ENCODE measurements at places on chromosomes 5 and 9. TPM values are rescaled to one million over a fixed set of nuclear protein-coding genes. Genes with fewer than 3 reads are reported as not detected.

DNA sequence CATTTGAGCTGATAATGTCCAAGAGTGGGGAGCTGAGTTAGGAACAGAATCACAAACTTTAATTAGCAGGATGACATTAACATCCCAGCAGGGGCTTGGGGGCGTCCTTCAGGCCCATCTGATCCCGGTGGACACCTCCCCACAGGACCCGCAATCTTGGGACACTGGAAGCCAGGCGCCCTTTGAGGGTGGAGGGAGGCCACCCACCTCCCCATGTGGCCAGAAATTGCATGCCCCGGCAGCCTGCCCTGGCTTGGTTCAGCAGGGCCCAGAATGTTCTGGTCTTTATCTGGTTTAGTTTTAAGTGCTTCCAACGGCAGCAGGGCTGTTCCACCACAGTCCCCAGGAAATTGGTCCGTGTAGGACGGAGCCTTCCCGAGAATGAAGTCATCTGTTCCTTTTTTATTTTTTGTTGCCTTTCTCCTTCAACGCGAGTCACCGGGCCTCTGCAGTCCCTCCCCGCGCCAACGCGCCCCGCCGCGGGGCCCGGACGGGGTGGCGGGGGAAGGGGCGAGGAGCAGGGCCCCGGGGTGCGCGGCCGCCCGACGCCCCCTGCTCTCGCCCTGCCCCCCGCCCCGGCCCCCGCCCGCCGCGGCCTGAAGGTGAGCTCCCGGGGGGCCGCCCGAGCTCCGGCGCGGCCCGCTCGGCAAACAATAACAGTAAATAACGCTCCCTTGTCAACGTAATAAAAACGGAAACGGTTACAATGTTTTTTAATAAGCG is 207.9 kb downstream of the C9orf50 start:
- peak; percentile 81 for DNase-seq

DNA sequence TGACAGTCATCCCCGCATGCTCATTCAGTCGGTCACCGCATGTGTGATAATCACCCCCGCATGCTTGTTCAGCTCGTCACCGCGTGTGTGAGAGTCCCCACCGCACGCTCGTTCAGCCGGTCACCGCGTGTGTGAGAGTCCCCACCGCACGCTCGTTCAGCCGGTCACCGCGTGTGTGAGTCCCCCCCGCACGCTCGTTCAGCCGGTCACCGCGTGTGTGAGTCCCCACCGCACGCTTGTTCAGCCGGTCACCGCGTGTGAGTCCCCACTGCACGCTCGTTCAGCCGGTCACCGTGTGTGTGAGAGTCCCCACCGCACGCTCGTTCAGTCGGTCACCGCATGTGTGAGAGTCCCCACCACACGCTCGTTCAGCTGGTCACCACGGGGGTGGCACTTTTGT is 3.5 kb downstream of the TRAF2 start:
- DNase-seq, result no peak

DNA sequence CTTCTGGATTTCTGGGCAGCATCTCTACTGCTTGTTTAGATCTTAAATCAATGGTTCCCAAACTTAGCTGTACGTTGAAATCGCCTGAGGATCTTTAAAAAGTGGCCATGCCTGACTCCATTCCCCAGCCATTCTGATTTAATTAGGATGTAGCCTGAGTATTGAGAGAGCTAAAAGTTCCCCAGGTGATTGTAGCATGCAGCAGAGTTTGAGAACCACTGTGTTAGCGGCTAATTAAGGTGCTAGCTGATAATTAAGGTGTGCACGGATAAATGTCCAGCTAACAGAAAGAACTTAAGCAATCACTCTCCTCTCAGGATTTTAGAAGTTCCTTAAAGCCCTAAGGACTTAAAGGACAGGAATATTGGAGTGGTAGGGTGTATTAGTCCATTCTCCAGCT is 89.1 kb downstream of the NMUR2 start:
- DNase-seq, result no peak

The FOXD4L5 gene
- total RNA-seq, result 0.54 TPM

DNA sequence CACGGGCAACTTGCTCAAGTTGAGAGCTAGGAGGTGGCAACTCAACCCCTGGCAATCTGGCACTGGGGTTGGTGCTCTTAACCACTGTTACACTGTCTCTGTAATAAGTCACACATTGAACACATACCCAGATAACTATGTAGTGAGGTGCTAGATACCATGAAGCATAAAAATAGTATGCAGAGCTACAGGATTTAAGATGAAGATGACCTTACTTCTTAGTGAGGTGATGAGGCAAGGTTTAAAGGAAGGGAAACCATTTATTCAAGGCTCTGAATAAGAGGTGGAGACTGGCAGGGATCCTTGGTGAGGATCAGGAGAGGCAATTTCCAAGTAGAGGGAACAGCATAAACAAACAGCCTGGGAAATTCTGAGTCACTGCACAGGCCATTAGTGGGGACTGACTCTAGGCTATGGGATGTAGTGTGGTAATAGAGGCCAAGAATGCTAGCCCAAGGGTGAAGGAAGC is 67.6 kb upstream of the NR3C1 start:
- DNase-seq, result no peak

- no peak for DNase-seq
Observed at GRCh38 chr9:9387511-9388115, 1225.2 kb downstream of the PTPRD start.

The IFNA6 gene
- total RNA-seq, result not detected

The CHSY3 gene
- total RNA-seq, result 4.8 TPM

- no peak for DNase-seq
Observed at GRCh38 chr5:22614486-22615094, 238.6 kb downstream of the CDH12 start.
